Left ventricle myocardium inferior (tissue), 1 donor: ENCODE measurements at places on chromosomes 12 and 14. TPM values are rescaled to one million over a fixed set of nuclear protein-coding genes. Genes with fewer than 3 reads are reported as not detected.

TRPV4 gene
- 0.33 TPM for total RNA-seq

KLHL33 gene
- total RNA-seq, result 0.33 TPM

CCDC91 gene
- 46.4 TPM for total RNA-seq

KRT78 gene
- total RNA-seq, result not detected

NGB gene
- not detected for total RNA-seq

HOXC9 gene
- not detected for total RNA-seq

ALG10 gene
- 3.9 TPM for total RNA-seq

RFX4 gene
- not detected for total RNA-seq

MSI1 gene
- 4.8 TPM for total RNA-seq

ITGA7 gene
- total RNA-seq, result 520 TPM

PARPBP gene
- total RNA-seq, result 0.33 TPM

P2RX7 gene
- 1.6 TPM for total RNA-seq

PDE3A gene
- 161 TPM for total RNA-seq

PTPRQ gene
- total RNA-seq, result 0.27 TPM

SOX5 gene
- total RNA-seq, result 2.9 TPM

SLC38A1 gene
- 134 TPM for total RNA-seq

PROX2 gene
- not detected for total RNA-seq

TAS2R9 gene
- total RNA-seq, result not detected

NR4A1 gene
- total RNA-seq, result 55.5 TPM

SIX6 gene
- total RNA-seq, result not detected

ANHX gene
- not detected for total RNA-seq

PLEK2 gene
- not detected for total RNA-seq

CEBPE gene
- total RNA-seq, result not detected

LTB4R2 gene
- total RNA-seq, result 0.71 TPM

DTX1 gene
- total RNA-seq, result 1.5 TPM

OR11H7 gene
- total RNA-seq, result not detected

CD27 gene
- total RNA-seq, result 0.16 TPM

CLECL1 gene
- total RNA-seq, result not detected

NTS gene
- total RNA-seq, result not detected

SLC16A7 gene
- 134 TPM for total RNA-seq
